WTC11 (cell line): ENCODE measurements at places on chromosomes 7 and 10.

DNA sequence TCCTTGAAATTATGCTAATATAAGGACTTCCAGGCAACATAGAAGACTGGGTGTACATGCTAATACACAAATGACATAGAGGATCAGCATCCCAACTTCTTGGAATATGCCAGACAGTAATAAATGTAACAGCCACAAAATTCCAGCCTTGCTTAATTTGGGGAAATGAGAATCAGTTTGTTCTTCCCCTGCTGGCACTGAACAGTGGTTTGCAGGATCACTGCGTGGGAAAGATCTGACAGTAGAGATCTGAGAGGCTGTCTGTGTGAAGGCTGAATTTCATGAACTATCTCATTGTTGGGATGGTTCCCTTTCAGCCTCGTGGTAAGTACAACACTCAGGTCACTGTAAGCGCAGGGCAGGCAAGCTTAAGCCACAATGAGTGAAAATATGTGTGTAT is 1078.0 kb downstream of the LRMDA start:
- no peak for DNase-seq

- no peak for DNase-seq
These were observed 468.1 kb upstream of the NRP1 start for GRCh38 chr10:33802566-33802965.

DNA sequence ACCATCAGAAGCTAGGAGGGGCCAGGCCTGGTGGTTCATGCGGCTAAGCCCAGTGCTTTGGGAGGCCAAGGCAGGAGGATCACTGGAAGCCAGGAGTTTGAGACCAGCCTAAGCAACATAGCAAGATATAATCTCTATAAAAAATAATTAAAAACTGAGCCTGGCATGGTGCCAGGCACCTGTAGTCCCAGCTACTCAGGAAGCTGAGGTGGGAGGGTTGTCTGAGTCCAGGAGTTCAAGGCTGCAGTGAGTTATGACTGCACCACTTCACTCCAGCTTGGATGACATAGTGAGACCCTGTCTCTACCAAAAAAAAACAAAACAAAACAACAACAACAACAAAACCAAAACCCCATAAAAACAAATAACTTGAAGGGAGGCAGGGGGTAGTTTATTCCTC is 172.9 kb upstream of the FAM171A1 start:
- DNase-seq: no peak

DNA sequence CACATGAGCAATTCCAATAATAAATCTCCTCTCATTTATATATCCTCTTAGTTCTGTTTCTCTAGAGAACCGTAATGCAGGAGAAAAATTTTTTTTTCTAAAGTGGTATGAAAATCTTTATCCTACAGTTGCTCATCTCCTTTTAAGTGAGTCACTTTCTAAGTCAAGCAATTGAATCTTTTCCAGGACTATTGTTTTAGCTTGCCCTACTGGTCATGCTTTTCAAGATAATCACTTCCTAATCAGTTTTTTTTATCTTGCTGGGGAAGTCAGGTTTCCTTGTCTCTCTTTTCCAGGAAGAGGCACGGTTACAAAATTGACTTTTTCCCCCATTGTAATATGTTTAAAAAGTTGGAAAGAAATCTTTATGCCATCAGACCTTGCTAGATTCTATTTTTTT is 44.0 kb downstream of the INPP5F start:
- DNase-seq: no peak

- DNase-seq: no peak
These were observed 21.1 kb downstream of the GALNT11 start for GRCh38 chr7:152046531-152046930.

GRCh38 chr7:144487901-144488300 is 84.4 kb upstream of the NOBOX start:
- peak; percentile 35 for DNase-seq

GRCh38 chr7:103710247-103710646 is 264.2 kb upstream of the SLC26A5 start:
- no peak for DNase-seq

GRCh38 chr7:117270371-117270770 is 52.5 kb downstream of the WNT2 start:
- DNase-seq: no peak

GRCh38 chr10:121240556-121240955 is 357.7 kb downstream of the FGFR2 start:
- no peak for DNase-seq

GRCh38 chr10:32340596-32341180 is 6.3 kb downstream of the EPC1 start:
- DNase-seq: no peak

DNA sequence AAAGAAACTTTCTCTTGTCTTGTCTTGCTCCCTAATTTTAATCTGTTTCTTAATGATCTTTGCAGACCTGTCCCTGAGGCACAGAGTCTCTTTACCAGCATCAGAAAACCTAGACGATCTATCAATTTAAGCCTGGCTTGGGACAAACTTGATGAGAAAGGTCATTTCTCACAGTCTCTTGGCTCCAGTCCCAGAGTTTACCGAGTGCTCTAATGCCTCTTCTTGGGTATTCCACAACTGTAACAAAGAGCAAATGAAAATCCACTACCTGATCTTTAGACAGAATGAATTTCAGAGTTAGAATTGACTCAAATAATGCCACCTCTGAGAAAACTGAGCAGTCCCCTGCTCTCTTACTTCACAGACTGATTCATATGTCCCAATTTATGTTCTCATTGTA is 106.4 kb upstream of the DNAJB12 start:
- no peak for DNase-seq

- DNase-seq: no peak
These were observed 149.7 kb downstream of the CELF2 start for GRCh38 chr10:11167233-11167966.

- DNase-seq: no peak
These were observed 50.2 kb downstream of the SND1 start for GRCh38 chr7:127702052-127702652.

DNA sequence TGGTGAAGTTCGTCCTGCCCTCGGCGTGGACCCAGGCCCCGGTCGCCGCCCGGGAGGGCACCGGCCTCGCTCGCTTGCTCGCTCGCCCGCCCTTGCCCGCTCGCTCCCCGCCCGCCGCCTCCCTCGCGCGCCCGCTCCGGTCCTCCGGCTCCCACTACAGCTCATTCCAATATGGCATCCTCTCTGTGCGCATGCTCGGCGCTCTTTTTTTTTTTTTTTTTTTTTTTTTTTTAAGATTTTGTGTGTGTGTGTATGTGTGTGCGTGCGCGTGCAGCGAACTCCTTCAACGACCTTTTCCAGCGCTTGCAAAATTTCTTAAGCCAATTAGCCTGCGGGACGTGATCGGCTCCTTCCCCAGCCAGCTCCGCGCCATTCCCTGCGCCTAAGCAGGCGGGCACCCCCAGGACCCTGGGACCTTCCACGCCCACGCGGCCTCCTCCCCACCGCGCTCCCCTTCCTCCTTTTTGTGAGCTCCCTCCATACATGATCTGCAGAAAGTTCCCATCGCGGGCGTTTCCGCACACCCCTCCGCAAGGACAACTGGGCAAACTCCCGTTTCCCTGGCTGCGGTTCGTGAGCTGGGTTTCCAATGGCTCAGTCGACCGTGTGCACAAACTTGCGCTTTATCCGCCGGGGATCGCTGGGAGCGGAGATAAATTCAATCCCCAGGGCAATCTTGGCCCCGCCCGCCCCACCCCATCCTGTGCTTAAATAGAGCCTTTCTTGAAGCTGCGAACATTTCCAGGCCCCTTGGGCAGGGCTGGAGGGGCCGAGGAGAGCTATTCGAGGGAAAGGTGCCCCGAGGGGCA is at the start of gene SFMBT2:
Gene SFMBT2 (minus strand): TSS at position 173 of the 809 bp plus-strand sequence. CDS start 29,136 bp downstream, outside the sequence.
- peak; percentile 77 for DNase-seq

GRCh38 chr7:42729053-42729765 is 182.7 kb downstream of the C7orf25 start:
- no peak for DNase-seq

DNA sequence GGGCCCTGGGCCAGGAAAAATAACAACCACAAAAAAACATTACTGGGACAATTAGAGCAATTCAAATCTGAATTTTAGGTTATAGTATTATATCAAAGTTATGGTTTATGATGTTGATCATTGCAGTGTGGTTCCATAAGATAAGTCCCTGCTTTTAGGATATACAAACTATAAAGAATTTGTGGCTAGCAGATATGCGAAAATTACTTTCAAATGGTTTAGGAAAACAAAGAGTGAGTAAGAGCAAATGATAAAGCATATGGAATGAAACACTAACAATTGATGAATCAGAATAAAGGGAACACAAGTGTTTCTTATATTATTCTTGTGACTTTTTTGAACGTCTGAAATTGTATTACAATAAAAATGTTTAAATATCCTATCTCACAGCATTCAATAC is 64.4 kb upstream of the HECTD2 start:
- DNase-seq: no peak

- no peak for DNase-seq
These were observed 287.1 kb upstream of the C7orf33 start for GRCh38 chr7:148303295-148304082.

GRCh38 chr10:83522881-83523386 is 616.4 kb upstream of the GHITM start:
- no peak for DNase-seq

DNA sequence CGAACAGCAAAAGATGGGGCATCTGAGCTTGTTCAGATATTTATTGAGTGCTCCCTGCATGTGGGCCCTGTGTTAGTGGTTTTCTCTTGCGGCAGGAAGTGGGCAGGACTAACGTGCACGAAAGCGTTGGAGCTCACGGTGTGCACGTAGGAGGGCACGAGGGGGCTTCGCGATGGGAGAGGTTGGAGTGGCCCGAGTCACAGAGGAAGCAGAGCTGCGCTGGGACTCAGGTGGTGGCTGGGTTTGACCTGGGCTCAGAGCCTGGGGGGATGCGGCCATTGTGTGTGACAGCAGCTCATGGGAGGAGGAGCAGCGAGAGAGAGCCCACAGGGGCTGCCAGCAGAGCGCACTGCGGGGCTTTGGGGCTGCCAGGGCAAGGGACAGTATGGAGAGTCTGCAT is 7.7 kb downstream of the ZSCAN25 start:
- no peak for DNase-seq

DNA sequence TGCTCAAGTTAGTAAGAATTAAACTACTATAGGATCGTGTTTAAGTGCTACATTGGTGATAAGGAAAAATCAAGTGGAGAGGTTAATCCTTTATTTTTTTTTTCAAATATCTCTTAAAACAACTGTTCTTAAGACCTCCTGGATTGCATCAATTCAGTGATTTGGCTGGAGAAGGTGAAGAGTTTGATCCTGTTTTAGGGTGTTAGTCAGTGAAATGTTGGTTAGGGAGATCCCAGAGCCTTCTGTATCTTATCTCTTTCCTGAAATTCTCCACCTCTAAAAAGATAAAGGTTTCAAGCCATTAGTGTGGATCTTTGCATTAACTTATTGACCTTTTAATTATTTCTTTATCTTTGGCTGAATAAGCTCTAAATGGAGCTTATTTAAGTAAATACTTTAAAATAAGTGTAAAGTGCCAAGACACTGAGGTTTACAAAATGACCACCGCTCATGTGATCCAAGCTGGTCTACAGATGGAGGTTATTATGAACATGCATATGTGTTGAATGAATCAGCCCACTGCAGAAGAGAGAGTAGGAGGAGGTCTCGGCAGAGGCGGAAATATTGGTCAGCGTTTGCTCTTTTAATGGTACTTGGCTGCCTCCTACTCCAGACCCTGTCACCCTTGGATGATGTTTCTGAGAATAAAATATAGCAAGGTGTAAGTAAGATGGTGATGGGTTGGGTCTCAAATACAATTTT is 51.8 kb upstream of the BMPER start:
- DNase-seq: no peak

DNA sequence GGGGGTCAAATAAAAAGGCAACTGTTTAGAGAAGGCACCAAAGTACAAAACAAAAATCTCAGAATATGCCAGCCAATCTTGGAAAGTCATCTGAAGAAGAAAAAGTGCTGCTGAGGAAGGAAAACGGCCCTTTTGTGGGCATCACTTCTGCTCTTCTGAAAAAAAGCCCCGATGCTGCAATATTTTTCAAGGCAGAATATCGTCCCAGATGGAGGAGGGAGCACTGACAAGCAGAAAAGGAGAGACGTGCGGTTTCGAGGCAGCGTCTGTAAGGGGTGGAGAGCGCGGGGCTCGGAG is 959 bp upstream of the ATRNL1 start:
- DNase-seq: no peak

DNA sequence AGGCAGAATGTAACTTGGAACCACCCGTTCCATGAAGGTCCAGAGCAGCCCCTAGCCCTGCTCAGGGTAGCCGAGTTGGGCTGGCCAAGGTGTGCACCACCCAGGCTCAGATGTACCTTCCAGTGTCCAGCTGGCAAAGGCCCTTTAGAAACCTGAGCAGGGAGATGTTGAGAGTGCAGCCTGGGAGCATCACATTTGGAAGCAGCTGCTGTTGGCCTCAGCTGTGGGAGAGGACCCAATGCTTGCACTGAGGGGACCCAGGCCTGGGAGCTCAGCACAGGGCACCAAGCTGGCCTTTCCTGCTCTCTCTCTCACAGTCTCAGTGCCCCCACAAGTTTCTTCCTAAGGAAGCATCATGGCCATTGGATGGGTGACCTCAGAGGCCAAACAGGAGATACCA is 33.5 kb downstream of the ANXA8 start:
- DNase-seq: no peak

DNA sequence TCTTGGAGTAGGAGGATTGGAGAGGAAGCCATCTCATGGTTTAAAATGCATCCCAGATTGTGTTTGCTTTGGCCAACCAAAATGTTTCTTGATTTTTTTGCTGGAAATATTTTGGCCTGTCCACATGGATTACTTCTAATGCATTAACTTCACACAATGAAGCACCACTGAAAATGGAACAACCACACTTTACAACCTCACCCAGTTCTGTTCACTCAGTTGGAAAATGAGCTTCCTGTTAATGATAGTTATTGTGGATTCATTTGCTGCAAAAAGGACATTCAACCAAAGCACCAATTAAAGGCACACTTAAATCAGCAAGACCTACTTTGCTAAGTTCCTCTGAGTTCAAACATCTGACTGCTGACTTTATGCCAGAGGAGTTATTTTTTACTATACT is 11.3 kb upstream of the A1CF start:
- DNase-seq: no peak

DNA sequence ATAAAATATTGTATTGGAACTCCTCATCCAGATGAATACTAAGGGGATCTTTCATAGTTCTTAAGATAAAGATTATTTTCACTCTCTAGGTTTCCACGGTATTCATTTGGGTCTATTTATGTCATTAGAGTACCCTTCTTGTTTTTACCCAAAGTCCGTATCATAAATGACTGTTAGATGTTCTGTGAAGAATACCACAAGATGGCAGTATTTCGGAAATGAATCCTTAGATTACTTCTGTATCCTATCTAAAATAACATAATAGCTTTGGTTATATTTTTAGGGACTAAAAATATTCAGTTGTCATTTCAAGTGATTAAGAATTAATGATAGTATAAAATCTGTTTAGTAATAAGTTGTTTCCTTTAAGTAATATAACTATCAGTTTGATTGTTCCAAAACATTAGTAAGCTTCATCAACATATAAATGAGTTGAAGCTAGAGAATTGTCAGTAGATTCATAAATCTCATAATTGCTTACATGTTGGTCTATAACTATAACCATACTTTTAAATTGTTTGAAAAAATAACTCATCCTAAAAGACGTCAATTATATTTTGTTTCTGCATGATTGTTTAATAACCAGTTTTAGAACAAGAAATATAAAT is 337.5 kb upstream of the KCND2 start:
- no peak for DNase-seq
